ENCODE measurements at places on chromosomes 1 and 21. TPM values are rescaled to one million over a fixed set of nuclear protein-coding genes. Genes with fewer than 3 reads are reported as not detected.

GRCh38 chr21:26055841-26056264, 114.7 kb downstream of the APP start:
- peaks cover 7% of the 10 kb centered on the region for H3K4me1 ChIP-seq
- no peak for DNase-seq
- no peaks in the 10 kb centered on the region for H3K27me3 ChIP-seq
- no peak overlapping the region for H3K27ac ChIP-seq

Gene CFAP126
- total RNA-seq: not detected

GRCh38 chr1:170675865-170676264, 11.9 kb downstream of the PRRX1 start:
- H3K27ac ChIP-seq: no peak overlapping the region
- H3K4me3 ChIP-seq: no peak overlapping the region
- no peak for DNase-seq
- H3K27me3 ChIP-seq: peaks cover 37% of the 10 kb centered on the region

Gene SLFNL1
- 0.14 TPM for total RNA-seq

Gene CRP
- total RNA-seq: not detected

DNA sequence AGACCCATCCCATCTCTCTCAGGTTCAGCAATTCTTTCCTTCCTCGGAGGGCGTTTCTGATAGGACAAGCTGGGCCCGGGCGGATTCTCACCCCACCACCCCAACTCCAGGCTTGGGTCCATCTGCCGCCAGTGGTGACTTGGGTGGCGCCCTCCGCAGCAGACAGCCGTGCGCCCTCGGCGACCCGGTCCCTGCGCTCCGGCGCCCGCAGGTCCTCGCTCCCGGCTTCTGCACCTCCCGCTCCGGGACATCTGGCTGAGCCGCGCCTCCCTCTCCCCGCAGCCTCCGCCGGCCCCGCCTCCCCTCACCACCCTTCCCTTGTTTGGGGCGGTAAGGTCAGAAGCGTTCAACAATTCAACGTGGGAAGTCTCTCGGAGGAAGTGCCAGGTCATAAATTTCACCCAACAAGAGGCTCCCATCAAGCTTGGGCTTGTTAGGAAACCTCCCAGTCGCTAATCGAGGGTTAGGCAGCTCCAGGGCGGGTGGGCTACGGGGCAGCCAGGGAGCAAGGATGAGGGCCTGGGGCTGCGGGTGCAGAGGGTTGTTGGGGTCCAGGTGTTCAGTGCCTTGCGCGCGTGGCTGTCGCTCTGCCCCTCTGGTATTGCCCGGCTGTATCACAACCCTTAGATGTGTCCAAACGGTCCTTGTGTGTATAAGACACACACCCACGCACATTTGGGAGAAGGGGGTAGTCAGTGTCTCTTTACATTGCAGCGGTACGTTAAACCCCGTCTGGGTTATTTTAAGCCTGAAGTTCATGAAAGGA, 39.8 kb downstream of the OLIG1 start:
- H3K36me3 ChIP-seq: no peaks in the 10 kb centered on the region
- no peak for DNase-seq
- peaks cover 2% of the 10 kb centered on the region for H3K4me1 ChIP-seq

DNA sequence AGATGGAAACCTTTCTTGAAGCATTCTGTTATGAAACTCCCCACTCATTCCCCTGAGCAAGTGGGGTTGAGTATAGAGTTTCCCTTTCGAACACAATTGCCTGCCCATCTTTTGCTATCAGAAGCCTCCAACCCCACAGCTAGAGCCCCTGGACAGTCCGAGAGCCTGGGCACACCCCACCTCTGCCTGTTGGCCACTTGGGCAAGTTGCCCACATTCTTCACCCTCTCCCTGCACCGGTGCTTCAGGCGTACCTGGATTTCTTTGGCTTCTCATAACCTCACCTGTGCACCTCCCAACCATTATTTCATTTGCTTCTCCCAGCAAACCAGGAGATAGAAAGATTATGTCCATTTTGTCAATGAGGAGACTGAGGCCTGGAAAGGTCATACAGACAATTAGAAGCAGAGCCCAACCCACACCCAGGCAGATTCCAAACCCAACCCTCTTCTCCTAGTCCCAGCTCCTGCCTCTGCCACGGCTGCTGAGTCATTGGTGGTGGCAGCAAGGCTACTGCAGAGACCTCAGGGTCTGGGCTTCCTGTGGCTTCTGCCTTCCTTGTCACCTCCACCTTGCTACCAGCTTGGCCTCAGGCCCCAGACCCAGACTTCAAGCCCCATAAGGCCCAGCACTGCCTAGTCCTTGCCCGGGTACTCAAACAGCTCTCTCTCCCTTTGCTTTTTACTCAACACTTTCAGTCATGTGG, 118.7 kb upstream of the ZBTB40 start:
- no peak overlapping the region for H3K4me3 ChIP-seq
- no peaks in the 10 kb centered on the region for H3K36me3 ChIP-seq
- H3K27ac ChIP-seq: no peak overlapping the region
- DNase-seq: no peak
- H3K4me1 ChIP-seq: no peaks in the 10 kb centered on the region

Gene IGSF9
- not detected for total RNA-seq

DNA sequence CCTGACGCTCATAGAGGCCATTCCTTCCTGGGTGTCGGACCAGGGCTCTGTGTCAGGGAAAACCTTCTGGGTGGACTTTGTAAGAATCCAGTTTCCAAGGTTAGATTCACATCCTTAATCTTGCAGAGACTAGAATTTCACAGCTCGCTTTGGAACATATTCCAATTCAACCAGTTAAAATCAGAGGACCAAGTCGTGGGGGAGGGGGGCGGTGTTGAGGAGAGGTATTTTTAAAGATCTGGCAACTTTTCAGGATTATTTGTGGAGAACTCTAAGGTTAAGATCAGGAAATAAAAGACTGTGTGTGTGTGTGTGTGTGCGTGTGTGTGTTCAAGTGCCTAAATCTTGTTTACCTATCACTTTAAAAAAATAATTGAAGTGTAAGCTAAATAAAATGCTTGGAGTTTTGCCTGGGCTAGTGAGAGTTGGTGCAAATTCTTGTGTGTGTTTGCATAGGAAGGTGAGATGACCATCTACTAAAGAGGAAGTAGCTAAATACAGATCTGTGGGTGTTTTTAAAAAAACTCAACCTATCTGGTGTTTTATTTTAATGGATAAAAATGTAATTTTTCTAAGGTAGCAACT, 21.8 kb downstream of the TENT5C start:
- H3K4me3 ChIP-seq: no peak overlapping the region
- H3K36me3 ChIP-seq: peaks cover 48% of the 10 kb centered on the region
- no peak for DNase-seq
- peaks cover 5% of the 10 kb centered on the region for H3K27me3 ChIP-seq
- peaks cover 20% of the 10 kb centered on the region for H3K4me1 ChIP-seq
- H3K27ac ChIP-seq: no peak overlapping the region

Gene RNF19B
- 50.4 TPM for total RNA-seq

Gene SLC9C2
- total RNA-seq: not detected

- H3K4me3 ChIP-seq: no peak overlapping the region
- no peak for DNase-seq
- no peaks in the 10 kb centered on the region for H3K4me1 ChIP-seq
- H3K27ac ChIP-seq: no peak overlapping the region
- H3K36me3 ChIP-seq: no peaks in the 10 kb centered on the region
Observed at GRCh38 chr1:228280106-228280901, 72.5 kb downstream of the OBSCN start.

- H3K4me3 ChIP-seq: no peak overlapping the region
- no peaks in the 10 kb centered on the region for H3K36me3 ChIP-seq
- H3K27ac ChIP-seq: no peak overlapping the region
- DNase-seq: no peak
- no peaks in the 10 kb centered on the region for H3K4me1 ChIP-seq
- no peaks in the 10 kb centered on the region for H3K27me3 ChIP-seq
Observed at GRCh38 chr1:201383647-201384405, 6.3 kb upstream of the TNNT2 start.

Gene DYNLT4
- total RNA-seq: not detected

DNA sequence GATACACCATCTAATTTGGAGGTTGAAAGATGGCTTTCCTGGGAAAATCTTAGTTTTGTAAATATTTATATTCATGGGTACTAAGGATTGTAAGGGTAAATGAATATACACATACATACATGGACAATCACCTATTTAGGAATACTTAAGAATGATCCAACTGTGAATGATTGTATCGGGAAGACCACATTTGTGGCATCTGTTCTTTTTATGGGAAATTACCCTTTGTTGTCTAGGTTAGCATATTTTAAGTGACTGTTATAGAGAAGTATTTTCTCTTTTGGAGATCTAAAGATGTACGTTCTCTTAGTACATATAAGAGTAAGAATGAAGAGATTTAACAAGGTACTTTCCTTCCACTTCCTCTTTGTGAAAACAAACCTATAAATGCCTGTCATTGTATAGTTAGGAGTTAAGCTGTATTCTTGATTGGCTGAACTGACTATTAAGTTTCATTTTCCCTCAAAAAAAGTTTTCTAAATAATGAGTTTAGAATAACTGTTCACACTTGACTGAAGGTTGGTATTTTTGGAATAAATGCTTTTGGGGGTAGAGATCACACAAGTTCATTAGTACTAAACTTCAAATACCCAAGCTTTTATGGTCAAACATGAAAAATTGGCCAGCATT, 26.7 kb downstream of the SNX7 start:
- no peak overlapping the region for H3K4me3 ChIP-seq
- H3K4me1 ChIP-seq: no peaks in the 10 kb centered on the region
- DNase-seq: no peak
- H3K27ac ChIP-seq: no peak overlapping the region

Gene PLA2G2A
- not detected for total RNA-seq

GRCh38 chr1:78622548-78622947, 2.3 kb downstream of the IFI44L start:
- DNase-seq: no peak
- H3K27me3 ChIP-seq: no peaks in the 10 kb centered on the region
- H3K27ac ChIP-seq: peak overlapping the region; percentile 79
- peak overlapping the region; percentile 85 for H3K4me3 ChIP-seq
- H3K4me1 ChIP-seq: peaks cover 69% of the 10 kb centered on the region

DNA sequence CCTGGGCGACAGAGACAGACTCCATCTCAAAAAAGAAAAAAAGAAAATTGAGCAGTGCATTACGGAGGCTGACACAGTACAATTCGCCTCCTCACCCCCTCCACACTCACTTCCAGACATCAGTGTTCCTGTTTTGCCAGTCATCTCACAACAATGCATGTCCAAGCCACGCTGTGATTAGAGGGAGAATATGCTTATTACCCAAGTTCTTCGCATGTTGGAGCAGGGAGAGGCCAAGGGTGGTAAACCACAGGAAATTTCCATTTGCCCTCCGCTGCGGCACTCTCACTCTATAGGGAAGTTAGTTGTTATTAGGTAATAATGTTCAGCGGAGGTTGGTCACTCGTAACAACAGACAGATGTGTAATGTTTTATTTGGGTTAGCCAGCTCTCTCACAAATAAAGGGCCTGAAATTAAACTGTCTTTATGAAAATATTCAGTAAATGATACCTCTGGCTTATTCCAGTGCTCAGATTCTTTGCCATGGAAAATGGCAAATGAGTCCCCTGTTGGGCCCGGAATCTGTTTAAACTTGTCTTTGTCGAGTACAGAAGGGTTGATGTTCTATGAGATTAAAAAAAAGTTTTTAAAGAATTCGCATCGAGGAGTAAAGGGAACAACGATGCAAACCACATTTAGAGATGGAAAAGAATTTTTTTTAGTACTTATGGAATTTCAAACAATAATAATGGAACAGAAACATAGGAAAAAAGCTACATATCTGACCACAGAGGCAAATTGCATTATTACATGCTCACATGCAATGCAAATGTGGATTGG, 33.1 kb downstream of the KCNJ15 start:
- DNase-seq: no peak
- peaks cover 10% of the 10 kb centered on the region for H3K27me3 ChIP-seq
- H3K4me1 ChIP-seq: peaks cover 6% of the 10 kb centered on the region
- H3K27ac ChIP-seq: no peak overlapping the region
- H3K36me3 ChIP-seq: no peaks in the 10 kb centered on the region

DNA sequence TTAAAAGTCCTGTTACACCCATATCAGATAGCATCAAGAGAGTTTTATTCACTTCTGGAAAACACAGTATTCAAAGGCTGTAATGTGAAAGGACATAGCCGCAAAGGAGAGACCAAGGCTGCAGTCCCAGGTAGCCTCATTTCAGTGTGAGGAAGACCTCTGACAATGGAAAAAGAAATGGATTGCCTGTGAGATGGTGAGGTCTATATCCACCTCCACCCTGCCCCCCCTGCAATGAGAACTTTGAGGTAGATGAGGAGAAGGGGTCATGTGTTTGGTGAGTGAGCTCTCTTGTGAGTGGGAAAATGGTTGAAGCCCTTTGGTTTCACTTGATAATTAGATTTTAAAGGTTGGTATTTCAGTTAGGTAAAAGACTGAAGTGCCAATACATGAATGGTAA, 3.5 kb downstream of the MRPS6 start:
- H3K36me3 ChIP-seq: peaks cover 76% of the 10 kb centered on the region
- no peaks in the 10 kb centered on the region for H3K27me3 ChIP-seq

DNA sequence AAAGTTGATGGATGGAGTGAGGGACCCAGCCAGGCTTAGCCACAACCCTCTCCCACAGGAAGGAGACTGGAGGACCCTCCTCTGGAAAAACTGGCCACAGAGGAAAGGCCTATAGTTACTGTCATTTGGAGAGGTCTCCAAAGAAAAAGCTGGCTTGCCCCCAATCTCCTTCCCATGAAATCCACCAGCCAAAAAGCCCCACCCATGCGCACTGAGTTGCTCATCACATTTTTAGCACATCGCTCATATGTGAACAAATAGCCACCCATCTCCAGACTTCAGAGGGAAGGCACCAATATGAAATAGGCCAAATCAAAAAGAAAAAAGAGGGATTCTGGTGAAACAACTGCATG, 36.9 kb upstream of the QSOX1 start:
- no peaks in the 10 kb centered on the region for H3K4me1 ChIP-seq
- no peak overlapping the region for H3K27ac ChIP-seq
- H3K4me3 ChIP-seq: no peak overlapping the region
- H3K27me3 ChIP-seq: no peaks in the 10 kb centered on the region
- DNase-seq: no peak

- H3K4me3 ChIP-seq: no peak overlapping the region
- no peaks in the 10 kb centered on the region for H3K36me3 ChIP-seq
- no peaks in the 10 kb centered on the region for H3K27me3 ChIP-seq
- no peak for DNase-seq
Observed at GRCh38 chr1:27588256-27589232, 15.4 kb downstream of the AHDC1 start.

GRCh38 chr1:145782272-145783099, 41.4 kb downstream of the RNF115 start:
- no peak overlapping the region for H3K4me3 ChIP-seq
- DNase-seq: no peak
- peaks cover 34% of the 10 kb centered on the region for H3K36me3 ChIP-seq
- H3K27me3 ChIP-seq: no peaks in the 10 kb centered on the region
- peaks cover 26% of the 10 kb centered on the region for H3K4me1 ChIP-seq
- no peak overlapping the region for H3K27ac ChIP-seq

Gene PLCH2
- total RNA-seq: 2.8 TPM

All from activated T-helper 2 cell treated with anti-CD3 and anti-CD28 coated beads, Interferon-gamma antibody, Interleukin-2, Interleukin-4, amounts not matched to agents 10 μg/mL and 5 μg/mL and 100 μg/mL, durations not matched to agents 14 hours and 24 hours and 36 hours (primary cell).